ENCODE measurements at places on chromosomes 2 and 18. TPM values are rescaled to one million over a fixed set of nuclear protein-coding genes. Genes with fewer than 3 reads are reported as not detected.

The GREB1 gene
- total RNA-seq = 0.31 TPM

DNA sequence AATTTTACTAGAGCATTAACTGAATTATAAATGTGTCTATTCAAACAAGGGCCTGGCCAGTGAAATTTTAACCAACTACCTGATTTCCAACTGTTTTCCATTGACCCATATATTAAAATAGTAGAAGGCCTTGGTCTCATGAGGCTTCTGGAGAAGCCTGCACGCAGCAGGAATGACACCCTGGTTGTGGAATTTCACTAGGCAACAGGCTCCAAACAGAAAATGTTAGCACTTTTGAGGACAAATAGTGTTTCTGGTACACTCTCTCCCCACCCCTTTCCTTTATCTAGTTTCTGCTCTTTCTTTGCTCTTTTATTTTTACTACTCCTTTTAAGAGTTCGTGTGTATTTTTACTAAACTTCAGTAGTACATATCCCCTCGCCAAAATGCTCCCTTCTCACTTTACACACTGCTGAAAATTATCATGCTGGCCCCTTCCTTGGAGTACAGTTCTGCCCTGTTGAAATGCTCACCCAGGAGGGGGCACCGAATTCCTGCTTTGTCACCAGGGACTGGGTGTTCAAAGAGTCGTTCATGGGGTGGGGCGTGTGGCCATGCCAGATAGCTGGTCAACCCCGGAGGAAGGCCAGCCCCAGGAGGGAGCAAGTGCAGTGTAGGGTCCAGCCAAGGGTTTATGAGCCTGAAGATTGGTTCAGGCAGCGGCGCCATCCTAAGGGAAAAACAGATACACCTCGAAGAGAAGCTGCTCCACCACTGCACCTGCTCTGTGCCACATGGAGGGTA is 22.1 kb upstream of the COL6A3 start:
- H3K27me3 ChIP-seq = no peaks in the 10 kb centered on the region
- H3K4me1 ChIP-seq = peaks cover 74% of the 10 kb centered on the region
- H3K4me3 ChIP-seq = no peak overlapping the region

GRCh38 chr2:175207741-175208438 is 26.4 kb upstream of the ATP5MC3 start:
- no peaks in the 10 kb centered on the region for H3K36me3 ChIP-seq
- peaks cover 13% of the 10 kb centered on the region for H3K27me3 ChIP-seq
- H3K4me3 ChIP-seq = no peak overlapping the region
- no peak overlapping the region for H3K27ac ChIP-seq
- DNase-seq = no peak

DNA sequence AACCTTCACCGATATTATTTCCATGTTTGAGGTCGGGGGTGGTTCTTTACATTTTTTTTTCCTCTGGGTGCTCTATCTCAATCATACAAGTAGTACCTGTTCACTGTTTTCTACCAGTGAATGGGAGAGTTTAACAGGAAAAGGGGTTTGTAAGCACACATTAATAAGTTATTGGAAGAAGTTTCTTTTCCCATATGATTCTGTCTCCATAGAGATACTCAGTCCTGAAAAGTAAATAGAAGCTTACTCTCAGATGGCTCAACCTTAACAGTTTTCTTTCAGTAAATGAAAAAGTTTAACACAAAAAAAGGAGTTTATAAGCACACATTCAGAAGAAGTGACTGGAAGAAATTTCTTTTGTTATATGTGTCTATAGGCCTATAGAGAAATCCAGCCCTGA is 995.6 kb upstream of the SLC39A10 start:
- no peaks in the 10 kb centered on the region for H3K4me1 ChIP-seq
- H3K27ac ChIP-seq = no peak overlapping the region
- H3K4me3 ChIP-seq = no peak overlapping the region

DNA sequence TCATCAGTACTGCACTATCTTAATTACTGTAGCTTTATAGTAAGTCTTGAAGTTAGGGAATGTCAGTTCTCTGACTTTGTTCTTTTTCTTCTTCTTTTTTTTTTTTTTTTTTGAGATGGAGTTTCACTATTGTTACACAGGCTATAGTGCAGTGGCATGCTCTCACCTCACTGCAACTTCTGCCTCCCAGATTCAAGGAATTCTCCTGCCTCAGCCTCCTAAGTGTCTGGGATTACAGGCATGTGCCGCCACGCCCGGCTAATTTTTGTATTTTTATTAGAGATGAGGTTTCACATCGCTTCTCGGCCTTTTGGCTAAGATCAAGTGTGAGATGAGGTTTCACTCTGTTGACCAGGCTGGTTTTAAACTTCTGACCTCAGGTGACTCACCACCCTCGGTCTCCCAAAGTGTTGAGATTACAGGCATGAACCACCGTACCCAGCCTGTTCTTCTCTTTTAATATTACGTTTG is 41.9 kb upstream of the TANC1 start:
- no peak overlapping the region for H3K27ac ChIP-seq
- H3K4me1 ChIP-seq = no peaks in the 10 kb centered on the region
- DNase-seq = no peak
- no peaks in the 10 kb centered on the region for H3K27me3 ChIP-seq
- no peak overlapping the region for H3K4me3 ChIP-seq

All from CD4-positive, alpha-beta T cell (primary cell).